ENCODE measurements at places on chromosomes 5 and 9.

DNA sequence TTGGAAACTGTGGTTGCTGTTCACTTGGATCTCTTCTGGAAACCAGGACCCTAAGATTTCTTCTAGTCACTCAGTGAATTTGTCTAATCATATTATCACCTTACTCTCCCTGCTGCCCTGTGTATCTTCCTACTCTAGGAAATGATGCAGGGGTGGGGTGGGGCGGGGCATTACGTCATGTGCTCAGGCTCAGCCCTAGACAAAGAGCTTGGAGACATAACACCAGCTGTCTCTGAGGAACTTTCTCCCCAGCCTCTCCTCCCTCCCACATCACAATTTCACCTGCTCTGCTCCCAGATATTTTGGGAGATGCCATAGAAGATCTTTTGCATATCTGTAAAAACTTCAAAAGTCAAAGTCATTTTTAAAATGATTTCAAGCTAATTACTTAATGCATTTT is 470.4 kb downstream of the ZSWIM6 start:
- no peak for DNase-seq

DNA sequence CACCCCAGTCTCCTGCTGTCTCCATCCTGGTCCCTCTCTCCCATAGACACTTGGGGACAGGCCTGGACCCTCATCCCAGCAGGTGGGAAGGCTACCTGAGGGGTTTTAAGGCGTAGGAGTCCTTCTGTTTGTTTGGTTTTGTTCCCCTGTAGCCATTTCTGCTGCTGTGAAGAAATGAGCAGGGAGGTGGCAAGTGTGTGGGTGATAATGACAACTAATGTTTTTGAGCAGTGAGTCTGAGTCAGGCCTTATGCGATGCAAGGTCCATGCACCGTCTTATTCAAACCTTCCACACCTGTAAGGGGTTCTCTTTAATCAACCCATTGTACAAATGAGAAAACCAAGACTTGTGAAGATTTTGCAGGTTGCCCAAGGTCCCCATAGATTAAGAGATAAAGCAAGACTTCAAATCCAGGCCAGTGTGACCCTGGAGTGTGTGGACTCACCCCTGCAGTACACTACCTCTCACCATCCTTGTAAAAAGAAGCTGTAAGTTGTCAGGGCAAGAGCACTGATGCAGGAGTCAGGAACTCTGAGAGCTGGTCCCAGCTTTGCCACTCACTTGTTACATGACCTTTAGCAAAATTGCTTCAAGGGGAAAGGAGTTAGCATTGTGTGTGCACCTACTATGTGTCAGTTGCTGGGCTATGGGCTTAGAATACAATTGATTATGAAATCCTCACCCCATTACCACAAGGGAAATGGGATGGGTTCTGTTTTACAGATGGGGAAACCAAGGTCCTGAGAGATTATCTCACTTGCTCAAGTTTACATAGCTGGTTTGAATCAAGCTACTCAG is 7.6 kb downstream of the PCDH12 start:
- DNase-seq, result no peak

- DNase-seq, result peak; percentile 34
Measured at GRCh38 chr9:112496074-112496722, 9.6 kb downstream of the KIAA1958 start.

DNA sequence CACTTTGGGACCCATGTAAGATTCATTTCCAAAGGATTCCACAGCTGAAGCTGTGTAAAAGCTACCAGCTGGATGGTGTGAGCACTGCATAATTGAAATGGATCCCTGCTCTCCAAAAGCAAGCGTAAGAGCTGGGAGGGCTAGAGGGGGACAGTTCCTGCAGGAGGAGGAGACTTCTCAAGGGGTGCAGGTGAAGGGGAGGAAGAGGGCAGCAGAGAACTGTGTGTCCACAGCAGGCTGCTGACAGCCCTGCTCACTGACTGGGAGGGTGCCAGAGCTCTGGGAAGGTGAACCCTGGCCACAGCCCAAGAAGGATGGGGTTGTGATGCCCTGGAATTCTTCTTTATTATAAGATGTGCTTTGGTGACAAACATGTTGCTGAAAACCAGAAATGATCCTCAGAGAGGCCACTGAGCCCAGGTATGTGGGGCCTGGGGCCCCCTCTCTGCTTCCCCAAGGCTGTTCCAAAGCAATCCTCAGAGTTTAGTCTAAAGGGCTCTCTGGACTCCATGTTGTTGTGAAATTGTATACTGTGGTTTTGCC is 112.8 kb upstream of the SLC25A48 start:
- DNase-seq, result no peak

DNA sequence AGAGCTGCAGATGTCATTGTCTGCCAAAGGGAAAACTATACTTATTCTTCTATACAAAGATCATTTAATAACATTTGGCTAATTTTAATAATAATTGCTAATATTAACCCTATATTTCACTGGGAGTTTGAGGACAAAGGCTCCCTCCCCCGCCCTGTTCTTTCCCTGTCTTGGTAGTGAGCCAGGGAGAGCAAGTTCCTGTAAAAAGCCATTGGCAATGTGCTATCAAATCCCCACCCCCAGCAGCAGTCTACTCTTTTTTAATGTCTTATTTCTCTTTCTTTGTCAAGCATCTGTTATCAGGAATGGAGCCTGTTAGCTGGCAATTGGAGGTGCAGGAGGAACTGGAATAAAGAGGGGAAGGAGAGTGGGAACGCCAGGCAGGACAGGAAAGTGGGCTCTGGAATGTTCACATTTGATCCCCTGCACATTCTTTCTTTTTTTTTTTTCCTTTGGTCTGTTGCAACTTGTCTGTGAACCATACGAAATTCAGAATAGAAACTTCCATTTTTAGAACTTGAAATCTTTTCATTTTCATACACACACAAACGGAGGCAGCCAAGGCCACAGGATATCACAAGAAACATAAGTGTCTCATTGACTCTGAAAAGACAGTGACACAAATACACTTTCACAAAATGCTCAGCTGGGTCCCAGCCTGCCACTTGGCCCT is 664.8 kb upstream of the ZNF608 start:
- DNase-seq, result peak; percentile 79

- DNase-seq, result no peak
Measured at GRCh38 chr5:95878417-95879323, 56.1 kb upstream of the GLRX start.

- DNase-seq, result peak; percentile 70
Measured at GRCh38 chr9:109912726-109913460, 132.9 kb downstream of the PALM2AKAP2 start.

GRCh38 chr5:150517272-150518152 is 9.6 kb downstream of the NDST1 start:
- DNase-seq, result peak; percentile 96

- DNase-seq, result no peak
Measured at GRCh38 chr9:119215651-119216050, 153.6 kb downstream of the BRINP1 start.

GRCh38 chr5:134092875-134093274 is 21.6 kb upstream of the TCF7 start:
- DNase-seq, result no peak

DNA sequence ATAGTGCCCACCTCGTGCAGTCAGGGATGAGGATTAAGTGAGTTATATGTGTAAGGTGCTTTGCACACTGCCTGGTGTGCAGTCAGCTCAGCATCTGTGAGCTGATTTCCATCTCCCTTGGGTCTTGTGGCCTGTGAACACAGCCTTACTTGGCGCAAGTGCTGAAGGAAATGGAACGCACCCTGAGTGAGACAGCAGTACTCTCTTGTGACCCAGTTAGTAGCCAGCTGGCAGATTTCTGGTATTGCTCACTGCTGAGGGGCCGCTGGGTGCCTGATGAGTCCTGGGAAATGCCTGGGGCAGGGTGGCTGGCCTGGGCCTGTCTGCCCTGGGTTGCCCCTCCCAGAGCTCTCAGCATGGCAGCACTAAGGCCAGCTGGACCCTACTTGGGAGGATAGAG is 90.9 kb upstream of the BOD1 start:
- peak; percentile 4 for DNase-seq

DNA sequence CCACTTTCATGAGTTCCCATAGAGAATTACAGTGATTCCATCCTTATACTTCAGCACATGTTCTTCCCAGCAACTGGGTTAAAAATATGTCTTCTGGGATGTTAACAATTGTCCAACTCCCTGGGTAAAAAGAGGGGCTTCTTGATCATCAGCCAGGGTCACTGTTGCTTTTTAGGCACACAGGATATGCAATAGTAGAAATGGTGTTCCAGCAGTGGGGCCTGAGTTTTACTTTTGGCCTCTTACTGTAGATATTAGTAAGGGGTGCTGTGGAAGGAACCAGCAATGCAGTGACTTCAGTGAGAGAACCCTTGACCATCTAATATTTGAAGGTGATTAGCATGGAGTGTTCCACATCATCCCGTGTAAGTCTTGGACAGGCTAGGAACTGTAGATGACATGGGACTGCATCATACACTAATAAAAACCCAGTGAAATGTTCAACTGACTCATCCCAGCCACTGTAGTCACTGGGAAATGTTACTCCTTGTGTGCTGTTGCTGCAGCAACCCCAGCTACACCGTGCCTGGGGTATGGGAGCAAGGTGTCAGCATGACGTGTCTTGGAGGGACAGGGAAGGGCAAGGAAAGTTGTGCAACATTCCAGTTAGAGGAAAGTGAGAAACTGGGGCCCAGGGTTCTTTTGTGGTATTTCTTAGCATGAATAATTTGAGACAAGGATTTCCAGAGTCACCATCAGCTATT is 610.9 kb downstream of the RAB3C start:
- DNase-seq, result peak; percentile 95

DNA sequence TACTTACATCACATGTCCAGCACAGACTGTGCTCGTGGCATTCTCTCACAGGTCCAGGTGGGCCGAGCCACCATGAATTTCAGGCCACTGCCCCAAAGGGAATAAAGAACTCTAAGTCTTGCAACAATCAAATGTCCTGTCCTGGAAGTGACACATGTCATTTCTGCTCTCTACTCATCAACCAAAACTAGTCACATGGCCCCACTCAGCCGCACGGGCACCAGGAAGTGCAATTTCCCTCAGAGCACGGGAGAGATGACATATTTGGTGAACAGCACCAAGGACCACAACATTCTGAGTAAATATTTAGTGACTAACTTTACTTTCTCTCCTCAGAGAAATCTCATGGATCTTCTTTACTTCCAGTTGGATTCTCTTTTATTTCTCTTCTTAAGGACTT is 131.1 kb upstream of the TUT7 start:
- no peak for DNase-seq

DNA sequence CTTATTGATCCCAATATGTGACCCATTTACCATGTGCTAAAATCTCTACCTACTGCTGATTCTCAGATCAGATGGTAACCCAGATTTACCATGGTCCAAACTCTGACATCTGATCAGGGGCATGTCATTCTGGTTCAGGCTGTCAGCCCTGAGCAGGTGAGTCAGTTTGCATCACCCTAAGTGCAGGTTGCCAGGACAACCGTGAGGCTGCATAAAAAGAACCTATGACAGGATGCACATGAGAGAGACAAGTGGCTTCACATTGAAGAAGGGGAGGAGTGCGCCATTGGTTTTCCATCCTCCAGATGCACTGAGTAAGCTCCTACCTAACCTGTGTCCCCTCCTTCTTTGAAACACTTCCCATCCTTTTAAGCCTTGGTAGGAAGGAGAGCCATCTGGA is 801 bp upstream of the PRSS3 start:
- DNase-seq, result no peak

DNA sequence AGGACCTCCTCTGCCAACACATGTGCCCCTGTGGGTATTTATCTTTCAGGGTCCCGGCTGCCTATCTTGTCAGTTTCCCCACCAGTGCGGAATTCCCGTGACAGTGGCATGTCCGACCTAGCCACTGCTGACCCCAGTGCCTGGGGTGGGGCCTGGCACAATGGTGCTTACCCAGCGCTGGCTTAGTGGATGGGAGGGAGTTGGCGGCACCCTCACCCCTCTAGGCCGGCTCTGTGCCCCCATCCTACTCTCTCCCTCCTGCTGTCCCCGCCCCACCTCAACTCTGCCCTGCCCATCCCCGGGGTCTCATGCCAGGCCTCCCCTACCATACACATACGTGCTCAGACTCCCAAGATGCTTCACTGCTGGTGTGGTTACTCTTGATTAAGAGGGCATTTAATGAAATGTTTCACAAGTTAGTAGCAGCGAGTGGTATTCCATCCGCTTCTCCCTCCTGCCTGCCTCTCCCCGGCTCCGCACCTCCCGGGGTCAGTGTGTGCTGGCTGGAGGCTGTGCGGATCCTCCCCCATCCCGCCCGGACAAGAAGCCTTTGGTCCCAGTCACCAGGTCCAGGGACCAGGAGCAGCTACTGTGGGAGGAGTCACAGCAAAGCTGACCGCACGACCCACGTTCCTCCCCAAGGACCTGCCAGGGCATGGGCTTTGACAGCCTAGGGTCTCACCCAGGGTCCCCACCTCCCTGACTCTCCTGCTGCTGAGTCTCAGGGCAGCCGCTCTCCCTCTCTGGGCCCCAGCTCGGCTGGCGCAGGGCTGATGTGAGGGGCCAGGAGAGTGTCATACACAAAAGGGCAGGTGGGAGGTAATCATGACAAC is 9.5 kb upstream of the QRFP start:
- DNase-seq, result no peak

DNA sequence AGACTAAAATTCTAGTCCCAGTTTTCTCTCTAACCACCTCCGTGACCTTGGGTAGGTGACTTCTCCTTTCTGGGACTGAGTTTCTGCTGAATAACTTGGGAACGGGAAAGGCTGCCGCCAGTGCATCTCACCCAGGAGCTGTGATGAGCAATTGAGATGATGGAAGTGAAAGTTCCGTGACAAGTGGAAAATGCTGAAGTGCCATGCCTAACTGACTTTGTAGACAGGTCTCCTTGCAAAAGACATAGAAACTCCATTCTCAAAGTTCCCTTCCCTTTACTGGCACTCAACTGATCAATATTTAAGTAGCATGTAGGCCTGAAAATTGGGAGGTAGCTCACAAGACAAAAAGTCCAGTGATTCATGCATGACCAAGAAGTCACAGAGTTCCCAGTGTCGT is 6.3 kb upstream of the ADAM19 start:
- DNase-seq, result no peak

GRCh38 chr5:180071531-180072255 is at the start of gene RNF130:
RNF130 (minus strand) TSS chr5:180071759; CDS start chr5:180071702, 57 bp downstream.
- DNase-seq, result peak; percentile 88

DNA sequence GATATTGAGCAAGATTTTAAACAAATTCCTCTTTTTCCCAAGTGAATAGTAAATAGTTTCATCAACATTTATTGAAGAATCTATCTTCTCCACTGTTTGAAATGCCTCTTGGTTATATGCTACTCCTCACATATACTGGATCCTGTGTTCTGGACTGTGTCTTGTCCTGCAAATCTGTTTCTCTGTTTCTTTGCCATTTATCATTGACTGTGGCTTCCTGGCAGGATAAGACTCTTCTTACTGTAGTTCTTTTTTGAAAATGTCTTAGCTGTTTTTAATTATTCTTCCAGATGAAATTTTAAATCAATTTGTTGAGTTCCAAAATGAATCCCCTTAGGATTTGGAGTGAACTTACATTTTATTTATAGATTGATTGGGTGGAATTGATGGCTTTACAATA is 27.8 kb downstream of the RALGPS1 start:
- DNase-seq, result no peak

DNA sequence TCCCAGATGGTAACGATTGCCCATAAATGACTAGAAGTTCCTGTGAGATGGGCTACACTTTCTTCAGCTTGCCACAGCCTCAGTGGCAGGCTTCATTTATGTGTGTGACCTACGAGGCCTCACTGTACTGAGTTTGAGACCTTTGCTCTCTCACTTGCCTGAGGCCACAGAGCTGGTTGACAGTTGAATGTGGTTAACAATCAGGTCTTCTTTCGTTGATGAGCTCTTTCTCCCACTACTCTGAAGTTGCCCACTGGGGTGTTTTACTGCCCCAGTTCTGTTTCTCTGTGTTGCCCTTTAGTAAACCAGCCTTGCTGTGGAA is 70.5 kb downstream of the CYFIP2 start:
- DNase-seq, result no peak

GRCh38 chr5:179840766-179841165 is 17.9 kb downstream of the MRNIP start:
- no peak for DNase-seq
